ENCODE measurements at places on chromosomes 5 and 9. TPM values are rescaled to one million over a fixed set of nuclear protein-coding genes. Genes with fewer than 3 reads are reported as not detected.

The ZNG1F gene
- 12.1 TPM for total RNA-seq

The KLHL9 gene
- 16.8 TPM for total RNA-seq

The FAM120A gene
- total RNA-seq = 98.2 TPM

- no peaks in the 10 kb centered on the region for H3K4me1 ChIP-seq
- DNase-seq = no peak
- H3K36me3 ChIP-seq = peaks cover 6% of the 10 kb centered on the region
- no peak overlapping the region for H3K27ac ChIP-seq
- H3K27me3 ChIP-seq = no peaks in the 10 kb centered on the region
- no peak overlapping the region for H3K4me3 ChIP-seq
These were observed 20.7 kb downstream of the COL5A1 start for GRCh38 chr9:134662143-134662876.

DNA sequence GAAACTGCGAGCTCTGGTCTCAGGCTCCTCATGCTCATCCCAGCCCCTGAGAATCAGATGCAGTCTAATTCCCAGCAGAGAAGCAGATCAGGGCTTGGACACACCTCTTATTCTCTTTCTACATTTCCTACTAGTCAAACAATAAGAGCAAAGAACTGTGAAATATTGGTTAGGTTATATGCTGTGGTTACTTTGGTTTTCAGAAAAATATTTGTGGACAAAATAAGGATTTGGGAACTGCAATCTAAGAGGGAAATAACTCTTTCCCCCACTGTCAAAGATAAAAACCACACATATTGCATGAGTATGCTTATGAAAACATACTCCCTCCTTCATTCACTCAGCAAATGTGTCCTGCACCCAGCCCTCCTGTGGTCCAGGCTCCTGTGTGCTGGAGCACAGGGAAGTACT, 164.5 kb upstream of the S1PR3 start:
- H3K27me3 ChIP-seq = peaks cover 50% of the 10 kb centered on the region
- DNase-seq = no peak
- no peaks in the 10 kb centered on the region for H3K4me1 ChIP-seq
- H3K27ac ChIP-seq = no peak overlapping the region
- H3K4me3 ChIP-seq = no peak overlapping the region
- H3K36me3 ChIP-seq = no peaks in the 10 kb centered on the region

GRCh38 chr5:114360816-114361723, 800 bp upstream of the KCNN2 start:
- no peaks in the 10 kb centered on the region for H3K4me1 ChIP-seq
- peaks cover 35% of the 10 kb centered on the region for H3K27me3 ChIP-seq
- peak overlapping the region; percentile 99 for H3K4me3 ChIP-seq
- peak; percentile 61 for DNase-seq
- H3K36me3 ChIP-seq = peaks cover 21% of the 10 kb centered on the region

DNA sequence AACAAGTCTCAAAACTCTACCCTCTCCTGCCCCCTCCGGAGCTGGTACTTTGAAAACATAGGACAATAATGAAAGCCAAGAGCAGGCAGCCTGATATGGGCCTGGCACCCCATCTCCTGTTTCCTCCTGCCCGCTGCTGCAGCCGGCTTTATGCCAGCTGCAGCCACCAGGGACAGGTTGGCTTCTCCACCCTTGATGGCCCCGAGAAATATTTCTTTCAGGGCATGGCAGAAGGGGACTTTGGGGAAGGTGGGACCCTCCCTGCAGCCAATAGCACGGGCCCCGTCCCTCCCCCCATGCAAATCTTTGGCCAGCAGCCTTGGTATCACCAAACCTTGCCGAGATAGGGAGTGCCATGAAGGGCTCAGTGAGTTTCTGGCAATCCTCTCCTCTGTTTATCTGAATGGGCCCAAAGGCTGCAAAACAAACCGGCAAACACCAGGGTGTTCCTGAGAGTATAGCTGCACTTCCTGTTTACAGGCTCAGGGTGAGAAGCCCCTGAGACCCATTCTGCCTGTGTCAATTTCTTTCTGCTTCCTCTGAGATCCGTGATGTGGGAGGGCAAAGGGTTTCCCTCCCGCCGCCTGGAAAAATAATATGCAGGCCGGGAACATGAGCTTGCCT, 73.4 kb upstream of the BOD1 start:
- peak; percentile 35 for DNase-seq
- H3K4me3 ChIP-seq = peak overlapping the region; percentile 28
- no peaks in the 10 kb centered on the region for H3K36me3 ChIP-seq
- H3K4me1 ChIP-seq = peaks cover 27% of the 10 kb centered on the region
- peak overlapping the region; percentile 66 for H3K27ac ChIP-seq

Measured in Calu3 (cell line).